Foreskin keratinocyte (primary cell): ENCODE measurements at places on chromosomes 11 and 22. TPM values are rescaled to one million over a fixed set of nuclear protein-coding genes. Genes with fewer than 3 reads are reported as not detected.

APOA1 gene
- total RNA-seq, result not detected in 2 replicates

OMP gene
- total RNA-seq, result not detected in 2 replicates

KRTAP5-9 gene
- not detected in 2 replicates for total RNA-seq

SLC22A8 gene
- not detected in 2 replicates for total RNA-seq

HARBI1 gene
- total RNA-seq, result 4.8 and 5.0 TPM in 2 replicates

GRCh38 chr11:120384476-120384875 lies 48.3 kb downstream of the ARHGEF12 start:
- DNase-seq, result no peak

DNA sequence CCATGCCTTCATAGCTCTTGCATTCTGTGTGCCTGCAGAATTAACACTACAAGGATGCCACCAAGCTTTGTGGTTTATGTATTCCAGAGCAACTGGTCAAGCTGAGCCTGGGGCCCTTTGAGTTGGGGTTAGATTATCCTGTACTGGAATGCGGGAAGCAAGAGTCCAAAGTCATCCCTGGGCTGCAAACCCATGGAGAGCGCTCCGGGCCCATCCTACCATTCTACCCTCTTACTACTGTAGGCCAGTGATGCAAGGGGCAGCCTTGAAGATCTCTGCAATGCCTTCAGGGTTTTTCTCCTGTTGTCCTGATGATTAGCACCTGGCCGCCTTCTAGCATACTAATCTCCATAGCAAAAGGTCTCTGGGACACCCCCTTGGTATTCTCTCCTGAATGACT lies 51.3 kb downstream of the TUG1 start:
- DNase-seq, result no peak

DNA sequence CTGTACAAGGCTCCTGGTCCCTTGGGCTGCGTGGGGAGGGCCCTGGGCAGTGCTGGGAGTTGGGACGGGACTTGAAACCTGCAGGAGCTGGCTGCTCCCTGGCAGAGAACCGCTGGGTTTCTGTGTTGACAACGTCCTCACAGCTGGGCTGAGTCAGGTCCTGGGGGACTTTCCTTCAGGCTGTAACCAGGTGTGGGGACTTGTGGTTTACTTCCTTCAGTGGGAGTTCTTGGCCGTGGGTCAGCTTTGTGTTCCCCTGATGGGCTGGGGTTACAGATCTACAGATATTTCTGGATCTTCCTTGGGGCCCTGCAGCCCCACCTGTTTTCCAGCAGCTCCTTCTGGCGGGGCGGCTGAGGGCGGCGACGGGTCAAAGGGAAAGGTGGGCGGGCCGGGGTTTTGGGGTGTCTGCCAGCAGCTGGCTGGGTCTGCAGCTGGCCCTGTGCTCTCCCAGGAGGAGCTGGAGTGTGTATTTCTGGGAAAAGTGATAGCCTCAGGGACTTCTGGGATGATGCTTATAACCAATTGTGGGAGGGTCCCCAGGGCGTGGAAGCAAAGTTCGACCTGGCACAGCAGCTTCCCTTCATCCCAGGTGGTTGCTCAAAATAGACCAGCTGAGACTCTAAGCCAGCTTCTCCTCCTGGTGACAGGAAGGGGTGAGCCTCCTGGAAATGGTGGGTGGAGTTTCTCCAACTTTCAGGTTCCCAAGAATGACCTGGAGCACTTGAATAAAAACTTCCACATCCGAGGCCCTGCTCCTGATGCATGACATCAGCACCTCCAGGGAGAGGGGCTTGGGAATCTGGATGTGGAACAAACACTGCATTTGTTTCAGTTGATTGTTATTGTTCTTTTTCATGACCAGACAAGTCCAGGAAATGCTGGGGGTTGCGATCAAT lies 19.1 kb downstream of the ST14 start:
- peak; percentile 67 for DNase-seq

DNA sequence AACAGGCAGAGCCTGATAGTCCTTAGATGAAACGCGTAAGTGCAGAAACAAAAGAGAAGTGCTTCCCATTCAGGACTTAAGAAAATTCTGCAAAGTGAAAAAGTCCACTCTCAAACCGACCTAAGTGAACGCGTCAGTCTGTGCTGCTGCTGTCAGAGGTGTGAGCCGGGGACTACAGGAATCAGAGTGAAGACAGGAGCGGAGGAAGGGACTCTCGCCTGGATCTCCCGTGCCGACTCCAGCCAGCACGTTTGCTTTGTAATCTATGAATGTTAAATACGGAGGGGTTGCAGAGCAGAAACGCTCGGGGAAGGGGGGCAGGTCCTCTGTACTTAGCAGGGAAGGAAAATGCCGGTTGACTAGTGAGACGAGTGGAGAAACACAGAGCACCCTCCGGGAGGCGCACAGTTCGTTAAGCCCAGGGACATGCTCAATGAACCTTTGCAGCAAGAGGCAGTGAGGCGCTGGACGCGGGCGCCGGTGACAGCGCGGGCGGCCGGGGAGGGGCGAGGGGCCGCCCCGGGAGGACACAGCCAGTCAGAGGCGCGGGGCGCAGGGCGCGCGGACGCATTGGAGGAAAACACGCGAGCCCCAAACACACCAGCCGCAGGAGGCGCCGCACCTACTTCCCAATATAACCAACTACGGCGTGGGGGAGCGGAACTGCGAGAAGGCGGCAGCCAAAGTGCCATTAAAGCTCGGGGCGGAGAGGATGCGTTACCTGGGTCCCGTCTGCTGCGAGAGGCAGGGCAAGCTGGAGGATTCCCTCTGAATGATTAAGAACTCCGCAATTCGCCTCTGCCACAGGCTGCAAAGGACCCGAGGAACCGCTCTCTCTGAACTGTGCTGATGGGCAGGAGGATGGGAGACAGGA lies at the start of gene CNTN5:
CNTN5 (plus strand) TSS at position 598 of the 874 bp plus-strand sequence.
- DNase-seq, result peak; percentile 27
